GM23248 (cell line): ENCODE measurements at places on chromosomes 4 and X. TPM values are rescaled to one million over a fixed set of nuclear protein-coding genes. Genes with fewer than 3 reads are reported as not detected.

The IL2RG gene
- not detected in 2 replicates for total RNA-seq

The PNMA6A gene
- 0.22 and 1.1 TPM in 2 replicates for total RNA-seq

DNA sequence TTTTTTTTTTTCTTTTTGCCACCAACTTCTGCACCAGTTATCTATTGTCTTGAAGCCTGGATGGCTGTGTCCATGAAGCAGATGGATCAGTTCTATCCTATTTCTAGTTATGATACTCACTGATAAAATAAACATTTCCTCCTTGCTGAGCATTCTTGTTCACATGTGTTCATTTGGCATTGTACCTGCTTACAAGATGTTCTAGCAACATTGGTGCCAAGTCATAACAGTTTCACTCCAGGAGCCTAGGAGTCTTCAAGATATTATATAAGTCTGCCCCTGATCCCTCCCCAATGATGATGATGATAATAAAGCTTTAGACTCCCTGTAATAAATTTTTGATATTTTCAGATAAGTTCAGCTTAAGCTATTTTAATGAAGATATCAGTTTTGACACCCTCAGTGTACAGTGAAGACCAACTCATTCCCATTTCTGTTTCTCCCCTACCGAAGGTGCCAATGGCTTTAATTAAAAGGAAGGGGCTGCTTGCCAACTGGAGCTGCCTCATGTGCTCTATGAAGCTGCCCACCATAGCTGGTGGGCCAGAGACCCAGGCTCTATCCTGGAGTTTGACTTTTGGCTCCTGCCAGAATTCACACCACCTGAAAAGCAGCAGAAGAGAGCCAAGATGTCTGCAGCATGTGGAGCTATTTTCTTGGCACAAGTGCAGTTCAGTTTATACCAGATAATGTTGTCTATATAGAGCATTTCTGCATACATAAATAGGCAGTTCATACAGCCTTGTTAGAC is 265.4 kb upstream of the TET2 start:
- H3K4me1 ChIP-seq, result no peaks in the 10 kb centered on the region
- H3K27me3 ChIP-seq, result no peaks in the 10 kb centered on the region
- H3K27ac ChIP-seq, result no peak overlapping the region
- no peaks in the 10 kb centered on the region for H3K36me3 ChIP-seq

GRCh38 chr4:179268791-179269190 is 1826.6 kb upstream of the AGA start:
- H3K27ac ChIP-seq, result no peak overlapping the region
- H3K36me3 ChIP-seq, result no peaks in the 10 kb centered on the region
- no peak for DNase-seq
- H3K27me3 ChIP-seq, result no peaks in the 10 kb centered on the region
- no peaks in the 10 kb centered on the region for H3K4me1 ChIP-seq
